ENCODE measurements at places on chromosomes 2 and 18.

DNA sequence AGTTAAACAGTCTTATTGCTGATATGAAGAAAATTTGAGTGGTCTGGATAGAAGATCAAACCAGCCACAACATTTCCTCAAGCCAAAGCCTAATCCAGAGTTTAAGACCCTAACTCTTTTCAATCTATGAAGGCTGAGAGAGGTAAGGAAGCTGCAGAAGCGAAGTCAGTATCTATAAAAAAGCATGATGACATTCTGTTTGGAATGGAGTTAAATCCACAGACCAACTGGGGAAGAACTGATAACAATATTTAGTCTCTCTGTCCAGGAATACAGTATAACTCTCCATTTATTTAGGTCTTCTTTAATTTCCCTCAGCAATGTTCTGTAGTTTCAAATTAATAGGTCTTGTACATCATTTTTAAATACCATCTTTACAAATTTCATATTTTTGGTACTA lies 16.0 kb downstream of the PIGN start:
- DNase-seq: no peak

DNA sequence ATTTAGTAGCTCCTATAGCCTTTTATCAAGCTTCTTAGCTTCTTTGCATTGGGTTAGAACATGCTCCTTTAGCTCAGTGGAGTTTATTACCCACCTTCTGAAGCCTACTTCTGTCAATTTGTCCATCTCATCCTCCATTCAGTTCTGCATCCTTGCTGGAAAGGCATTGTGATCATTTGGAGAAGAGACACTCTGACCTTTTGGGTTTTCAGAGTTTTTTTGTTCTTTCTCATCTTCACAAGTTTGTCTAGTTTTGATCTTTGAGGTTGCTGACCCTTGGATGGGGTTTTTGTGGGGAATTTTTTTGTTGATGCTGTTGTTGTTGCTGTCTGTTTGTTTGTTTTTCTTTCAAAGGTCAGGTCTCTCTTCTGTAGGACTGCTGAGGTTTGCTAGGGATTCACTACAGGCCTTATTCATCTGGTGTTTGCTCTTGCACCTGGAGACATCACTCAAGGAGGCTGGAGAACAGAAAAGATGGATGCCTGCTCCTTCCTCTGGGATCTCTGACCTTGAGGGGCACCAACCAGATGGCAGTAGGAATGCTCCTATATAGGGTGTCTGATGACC lies 13.9 kb upstream of the TANK start:
- DNase-seq: no peak

GRCh38 chr18:42030586-42031182 lies 75.7 kb downstream of the PIK3C3 start:
- DNase-seq: no peak

DNA sequence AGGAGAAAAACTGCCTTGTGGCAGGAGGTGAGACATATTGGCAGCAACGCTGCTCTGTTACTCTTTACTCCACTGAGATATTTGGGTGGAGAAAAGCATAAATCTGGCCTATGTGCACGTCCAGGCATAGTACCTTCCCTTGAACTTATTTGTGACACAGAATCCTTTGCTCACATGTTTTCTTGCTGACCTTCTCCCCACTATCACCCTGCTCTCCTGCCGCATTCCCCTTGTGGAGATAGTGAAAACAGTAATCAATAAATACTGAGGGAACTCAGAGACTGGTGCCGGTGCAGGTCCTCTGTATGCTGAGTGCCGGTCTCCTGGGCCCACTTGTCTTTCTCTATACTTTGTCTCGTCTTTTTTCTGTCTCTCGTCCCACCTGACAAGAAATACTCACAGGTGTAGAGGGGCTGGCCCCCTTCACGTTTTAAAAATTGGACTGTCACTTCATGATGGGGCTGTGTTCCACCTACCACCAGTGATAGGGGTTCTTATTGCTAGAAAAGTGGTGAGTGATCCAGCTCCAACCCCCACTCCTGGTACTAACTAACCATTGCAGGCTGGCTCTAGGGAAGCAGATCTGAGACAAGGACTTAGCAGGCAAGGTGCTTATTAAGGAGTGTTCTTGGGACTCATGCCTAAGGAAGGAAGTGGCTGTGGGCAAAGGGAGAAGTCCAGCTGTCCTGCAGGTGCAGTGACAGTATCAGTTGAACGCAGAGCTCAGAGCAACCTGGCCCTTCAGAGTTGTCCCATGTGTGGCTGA lies 51.7 kb downstream of the LONRF2 start:
- DNase-seq: no peak

DNA sequence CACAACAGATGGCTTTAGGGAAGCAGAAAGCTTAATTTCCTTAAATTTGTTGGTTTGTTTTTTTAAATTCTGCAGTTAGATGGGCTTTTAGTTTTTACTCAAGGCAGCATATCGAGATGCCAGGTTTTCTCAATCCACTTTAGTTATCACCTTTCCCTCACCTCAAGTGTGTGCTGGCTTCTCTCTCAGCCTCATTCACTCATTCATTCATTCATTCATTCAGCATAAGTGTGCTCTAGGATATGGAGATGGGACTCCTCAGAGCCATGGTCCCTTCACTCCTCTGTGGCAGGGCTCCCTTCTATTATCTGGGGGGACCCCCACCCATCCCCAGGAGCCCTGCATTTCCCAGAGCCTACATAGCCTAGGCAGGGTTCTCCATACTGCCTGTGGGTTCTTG lies 19.0 kb downstream of the VIL1 start:
- no peak for DNase-seq

DNA sequence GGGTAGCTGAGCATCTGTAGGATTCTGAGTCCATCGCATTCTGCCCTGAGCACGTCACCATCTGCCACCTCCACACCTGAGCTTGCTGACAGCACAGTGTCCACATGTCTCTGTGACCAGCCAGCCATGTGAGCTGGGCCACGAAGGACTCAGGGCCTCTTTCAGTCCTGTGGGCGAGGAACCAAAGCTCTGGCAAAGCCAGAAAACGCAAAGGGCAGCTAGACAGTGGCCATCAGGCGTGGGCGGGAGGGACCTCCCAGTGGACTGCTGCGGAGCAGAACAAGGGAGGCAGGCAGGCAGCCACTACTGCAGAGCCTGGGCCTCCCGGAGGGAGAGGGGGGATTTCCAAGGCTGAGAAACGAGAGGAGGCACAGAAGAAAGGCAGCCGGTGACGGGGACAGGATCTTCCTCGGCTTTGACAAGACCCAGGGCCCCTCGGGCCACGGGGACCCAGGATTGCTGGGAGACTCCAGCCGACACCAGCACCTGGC lies 274.6 kb upstream of the SALL3 start:
- no peak for DNase-seq

- DNase-seq: no peak
These were observed 465.0 kb upstream of the TRIB2 start for GRCh38 chr2:12251749-12252148.

- no peak for DNase-seq
These were observed 303.8 kb upstream of the KLHL14 start for GRCh38 chr18:33076601-33077000.

DNA sequence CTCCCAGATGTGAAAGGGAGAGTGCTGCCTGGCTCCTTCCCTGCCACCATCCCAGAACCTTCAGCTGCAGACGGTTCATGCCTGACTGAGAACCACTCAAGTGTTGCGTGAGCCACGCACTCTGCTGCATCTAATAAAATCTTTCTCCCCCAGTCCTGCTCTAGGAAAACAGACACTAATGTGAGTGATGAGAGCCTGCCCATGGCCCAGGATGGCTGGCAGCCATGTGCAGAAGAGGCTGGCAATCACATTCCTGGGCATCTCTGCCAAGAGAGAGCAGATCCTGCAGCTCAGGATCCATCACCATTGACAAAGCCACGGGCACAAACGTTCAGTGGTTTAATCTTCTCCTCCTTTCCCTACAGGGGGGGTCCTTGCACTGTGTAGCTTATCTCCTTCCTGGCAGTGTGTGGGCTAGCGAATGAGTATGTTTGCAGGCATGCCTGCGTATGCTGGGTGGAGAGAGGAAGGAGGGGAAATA lies 477.5 kb downstream of the SLC4A3 start:
- DNase-seq: no peak

Data from GM12878 (cell line).